ENCODE measurements at places on chromosomes 2 and 18.

GRCh38 chr2:230949966-230950873, 25.2 kb upstream of the GPR55 start:
- DNase-seq, result no peak

GRCh38 chr2:69703189-69703588, 38.7 kb upstream of the ANXA4 start:
- no peak for DNase-seq

GRCh38 chr18:39190508-39190907, 1624.9 kb upstream of the CELF4 start:
- no peak for DNase-seq

DNA sequence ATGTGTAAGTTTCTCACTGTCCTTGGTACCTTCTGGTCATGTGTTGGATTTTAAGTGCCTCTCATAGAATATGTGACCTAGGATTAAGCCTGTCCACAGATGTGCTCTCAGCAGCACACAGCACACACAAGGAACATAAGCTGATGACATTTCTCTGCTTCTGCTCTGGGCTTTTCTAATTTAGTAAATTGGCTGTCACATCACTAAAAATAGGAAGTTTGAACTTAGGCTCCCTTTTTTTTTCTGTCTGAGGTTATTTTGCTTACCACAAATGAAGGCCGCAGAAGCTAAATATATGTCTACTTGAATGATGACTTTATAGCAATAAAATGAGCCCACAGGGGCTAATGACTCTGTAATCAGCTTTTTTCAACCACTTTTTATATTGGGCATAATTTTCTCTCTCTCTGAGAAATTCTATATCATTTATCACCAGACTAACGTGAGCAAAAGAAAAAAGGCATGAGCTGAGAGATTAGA, 150.2 kb upstream of the KLHL14 start:
- no peak for DNase-seq

- no peak for DNase-seq
Measured at GRCh38 chr18:36772241-36772723, 56.5 kb downstream of the TPGS2 start.

- DNase-seq, result no peak
Measured at GRCh38 chr2:127535918-127536317, 435 bp downstream of the MYO7B start.

GRCh38 chr2:121450301-121450700, 80.4 kb upstream of the RNU4ATAC start:
- DNase-seq, result no peak

Measured in NCI-H748 treated with DMSO at 0.1 percent for 48 hours (cell line).